M059J (cell line): ENCODE measurements at places on chromosomes 7 and 10. TPM values are rescaled to one million over a fixed set of nuclear protein-coding genes. Genes with fewer than 3 reads are reported as not detected.

- no peak for DNase-seq
These were observed 9.6 kb downstream of the GDF10 start for GRCh38 chr10:47309408-47310089.

KIAA1217 gene
- total RNA-seq: 1.5 and 2.7 TPM in 2 replicates

GRCh38 chr7:24877790-24878311, 102.1 kb downstream of the OSBPL3 start:
- DNase-seq: no peak

DNA sequence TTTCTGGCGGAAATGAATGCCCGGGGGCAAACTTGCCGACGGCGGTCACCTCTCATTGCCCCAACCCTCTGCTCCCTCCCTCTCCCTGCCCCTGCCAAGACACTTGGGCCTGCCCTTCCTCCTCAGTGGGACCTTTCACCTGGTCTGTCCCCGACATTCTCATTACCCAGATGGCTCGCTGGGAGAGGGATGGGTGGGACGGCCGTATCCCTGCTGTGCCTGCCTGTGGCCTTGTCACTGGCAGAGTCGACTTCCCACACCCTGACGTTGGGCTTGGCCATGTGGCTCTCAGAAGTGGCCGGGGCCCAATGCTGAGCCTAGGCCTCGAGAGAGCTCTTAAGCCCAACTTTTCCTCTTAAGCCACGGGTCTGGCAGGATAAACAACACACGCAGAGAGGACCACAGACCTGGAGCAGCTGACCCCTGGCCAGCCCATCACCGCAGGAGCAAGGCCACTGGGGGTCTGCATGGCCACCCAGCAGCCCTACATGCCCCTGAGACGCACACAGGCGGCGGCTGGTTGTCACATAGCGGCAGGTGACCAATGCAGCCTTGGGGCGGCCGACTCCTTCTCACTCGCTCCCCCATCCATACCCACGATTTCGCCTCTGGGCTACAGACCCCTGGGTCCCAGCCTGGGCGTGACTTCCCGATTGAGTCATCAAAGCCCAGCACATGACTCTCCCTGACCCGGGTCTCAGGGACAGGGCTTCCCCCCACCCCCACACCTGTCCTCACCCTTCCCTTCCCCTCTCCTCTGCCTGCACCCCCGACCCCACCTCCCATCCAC, 40.1 kb downstream of the SLC29A4 start:
- no peak for DNase-seq

DNA sequence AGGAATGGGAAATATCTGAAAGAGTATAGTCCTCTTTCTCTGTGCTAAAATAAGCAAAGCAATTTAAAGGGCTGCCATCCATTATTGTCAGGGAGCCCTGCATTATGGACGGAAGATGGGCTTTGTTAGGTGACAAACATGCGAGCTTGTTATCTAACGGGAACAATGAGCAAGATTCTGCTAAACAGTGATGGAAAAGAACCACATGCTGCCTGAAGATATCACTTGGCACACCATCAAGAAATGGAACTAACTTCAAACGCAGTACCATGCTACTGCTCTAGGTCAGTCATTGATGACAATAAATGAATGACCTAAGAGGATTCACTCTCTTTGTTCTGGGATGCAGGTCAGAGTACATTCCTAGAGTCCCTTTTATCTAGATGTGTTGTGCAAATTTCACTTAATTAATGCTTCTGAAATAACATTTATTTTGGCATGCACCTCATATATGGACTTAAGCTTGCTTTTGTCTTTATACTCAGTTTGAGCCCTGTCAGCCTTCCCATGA, 175.7 kb upstream of the PTN start:
- no peak for DNase-seq

GRCh38 chr7:40883826-40884225, 749.0 kb downstream of the SUGCT start:
- DNase-seq: no peak

GRCh38 chr7:27900006-27900405, 160.0 kb downstream of the TAX1BP1 start:
- no peak for DNase-seq
